ENCODE measurements at places on chromosomes 3 and 15.

GRCh38 chr15:39125904-39126303 is 455.0 kb upstream of the THBS1 start:
- no peak overlapping the region for H3K27ac ChIP-seq
- H3K36me3 ChIP-seq = no peaks in the 10 kb centered on the region
- H3K4me1 ChIP-seq = peaks cover 6% of the 10 kb centered on the region
- H3K27me3 ChIP-seq = no peaks in the 10 kb centered on the region
- H3K4me3 ChIP-seq = no peak overlapping the region

DNA sequence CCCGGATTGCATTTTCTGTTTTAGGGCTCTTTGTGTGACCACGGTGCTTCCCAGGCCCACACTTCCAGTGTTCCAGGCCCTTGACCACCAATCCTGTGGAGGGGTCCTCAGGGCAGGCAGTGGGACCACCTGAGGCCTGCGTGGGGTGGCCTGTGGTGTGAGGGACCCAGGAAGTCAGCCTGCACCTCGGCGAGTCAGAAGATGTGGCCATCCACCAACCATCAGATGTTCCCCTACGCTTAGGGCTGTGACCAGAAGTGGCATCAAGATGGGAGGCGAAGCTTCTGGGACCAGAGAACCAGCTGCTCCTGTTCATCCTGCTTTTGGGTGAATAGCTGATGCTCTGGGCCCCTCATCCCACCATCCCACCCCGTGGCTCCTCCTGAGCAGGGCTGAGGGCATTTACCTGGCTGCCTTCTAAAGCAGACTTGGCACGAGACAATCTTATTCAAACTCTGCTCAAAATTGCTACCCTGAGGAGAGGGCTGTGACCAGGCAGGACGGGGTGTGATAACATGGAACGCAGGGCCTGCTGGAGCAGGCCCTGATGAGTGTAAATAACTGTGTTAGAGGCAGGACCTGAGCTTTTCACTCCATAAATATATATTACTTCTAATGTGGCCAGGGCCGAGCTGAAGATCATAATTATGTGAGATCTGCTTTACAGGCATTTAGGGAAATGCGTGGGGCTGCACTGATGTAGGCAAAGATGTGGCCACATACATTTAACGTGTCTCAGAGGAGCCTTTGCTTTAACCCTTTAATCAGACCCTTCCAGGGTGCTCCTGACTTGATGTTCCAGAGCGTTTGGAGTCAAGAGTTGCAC is 28.8 kb downstream of the SMAD3 start:
- no peaks in the 10 kb centered on the region for H3K27me3 ChIP-seq
- peaks cover 4% of the 10 kb centered on the region for H3K36me3 ChIP-seq
- no peak for DNase-seq
- peaks cover 46% of the 10 kb centered on the region for H3K4me1 ChIP-seq

- no peaks in the 10 kb centered on the region for H3K36me3 ChIP-seq
- peaks cover 10% of the 10 kb centered on the region for H3K4me1 ChIP-seq
- H3K27me3 ChIP-seq = no peaks in the 10 kb centered on the region
- DNase-seq = no peak
- H3K27ac ChIP-seq = peak overlapping the region; percentile 71
Observed at GRCh38 chr3:52067046-52067445, 10.7 kb upstream of the DUSP7 start.

- H3K27me3 ChIP-seq = no peaks in the 10 kb centered on the region
- peak; percentile 18 for DNase-seq
- no peaks in the 10 kb centered on the region for H3K4me1 ChIP-seq
- H3K36me3 ChIP-seq = peaks cover 3% of the 10 kb centered on the region
Observed at GRCh38 chr15:33994005-33994615, 25.8 kb downstream of the CHRM5 start.

GRCh38 chr3:107992976-107993684 is 97.7 kb downstream of the CD47 start:
- no peak for DNase-seq
- no peak overlapping the region for H3K4me3 ChIP-seq
- peaks cover 20% of the 10 kb centered on the region for H3K4me1 ChIP-seq
- H3K27ac ChIP-seq = no peak overlapping the region

- no peaks in the 10 kb centered on the region for H3K27me3 ChIP-seq
- H3K27ac ChIP-seq = no peak overlapping the region
- no peak overlapping the region for H3K4me3 ChIP-seq
Observed at GRCh38 chr3:126381966-126382365, 12.7 kb upstream of the CFAP100 start.

- no peak overlapping the region for H3K4me3 ChIP-seq
- peaks cover 2% of the 10 kb centered on the region for H3K36me3 ChIP-seq
- H3K27ac ChIP-seq = no peak overlapping the region
- H3K4me1 ChIP-seq = peaks cover 6% of the 10 kb centered on the region
Observed at GRCh38 chr3:188845514-188845913, 326.3 kb upstream of the TPRG1 start.

DNA sequence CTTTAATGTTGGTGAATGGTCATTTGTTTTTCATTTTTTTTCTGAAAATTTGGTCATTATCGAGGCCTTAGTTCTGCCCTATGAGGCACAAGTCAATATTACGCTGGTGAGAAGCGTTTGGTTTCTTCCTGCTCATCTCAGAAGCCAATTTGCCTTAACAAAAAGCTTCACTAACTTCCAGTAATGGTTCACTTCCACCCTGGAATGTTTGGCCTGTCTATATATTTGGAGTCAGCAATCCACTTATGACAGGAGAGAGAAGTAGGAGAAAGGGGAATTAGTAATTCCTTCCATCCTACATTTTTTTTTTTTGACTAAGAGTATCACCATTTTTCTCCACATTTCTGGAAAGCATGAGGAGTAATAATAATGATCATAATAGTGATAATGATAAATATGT is 124.4 kb downstream of the DIPK2A start:
- H3K27ac ChIP-seq = no peak overlapping the region
- no peak overlapping the region for H3K4me3 ChIP-seq
- no peaks in the 10 kb centered on the region for H3K4me1 ChIP-seq
- no peak for DNase-seq
- H3K36me3 ChIP-seq = peaks cover 3% of the 10 kb centered on the region

- H3K36me3 ChIP-seq = peaks cover 3% of the 10 kb centered on the region
- no peaks in the 10 kb centered on the region for H3K4me1 ChIP-seq
- no peak overlapping the region for H3K4me3 ChIP-seq
- no peak for DNase-seq
Observed at GRCh38 chr15:83178869-83179325, 28.7 kb downstream of the HDGFL3 start.

DNA sequence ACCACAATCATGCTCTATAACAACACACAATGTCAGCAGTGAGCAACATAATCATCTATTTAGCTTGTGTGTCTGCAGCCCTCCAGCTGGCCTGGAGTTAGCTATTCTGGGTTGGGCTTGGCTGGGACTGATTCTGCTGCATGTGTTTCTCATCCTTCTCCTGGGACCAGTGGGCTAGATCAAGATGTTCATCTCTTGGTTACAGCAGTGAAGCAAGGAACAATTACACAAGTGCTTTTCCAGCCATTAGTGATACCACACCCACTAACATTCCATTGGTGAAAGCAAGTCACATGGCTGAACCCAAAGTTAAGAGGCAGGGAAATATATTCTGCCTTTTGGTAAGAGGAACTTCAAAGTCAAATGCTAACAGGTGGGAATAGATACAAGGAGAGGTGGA is 14.6 kb downstream of the NUDT16 start:
- H3K4me1 ChIP-seq = no peaks in the 10 kb centered on the region
- no peak overlapping the region for H3K27ac ChIP-seq
- H3K27me3 ChIP-seq = no peaks in the 10 kb centered on the region
- no peak overlapping the region for H3K4me3 ChIP-seq
- no peaks in the 10 kb centered on the region for H3K36me3 ChIP-seq
- no peak for DNase-seq

DNA sequence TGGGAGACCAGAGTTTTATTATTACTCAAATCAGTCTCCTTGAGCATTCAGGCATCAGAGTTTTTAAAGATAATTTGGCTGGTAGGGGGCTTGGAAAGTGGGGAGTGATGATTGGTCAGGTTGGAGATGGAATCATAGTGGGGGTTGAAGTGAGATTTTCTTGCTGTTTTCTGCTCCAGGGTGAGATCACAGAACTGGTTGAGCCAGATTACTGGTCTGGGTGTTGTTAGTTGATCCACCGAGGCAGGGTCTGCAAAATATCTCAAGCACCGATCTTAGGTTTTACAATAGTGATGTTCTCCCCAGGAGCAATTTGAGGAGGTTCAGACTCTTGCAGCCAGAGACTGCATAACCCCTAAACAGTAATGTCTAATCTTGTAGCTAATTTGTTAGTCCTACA is 141.0 kb downstream of the OTOL1 start:
- H3K4me3 ChIP-seq = no peak overlapping the region
- DNase-seq = no peak
- H3K27ac ChIP-seq = no peak overlapping the region
- peaks cover 2% of the 10 kb centered on the region for H3K27me3 ChIP-seq
- no peaks in the 10 kb centered on the region for H3K4me1 ChIP-seq

Data from neural crest cell (in vitro differentiated cells).